IMR-90 (cell line): ENCODE measurements at places on chromosomes 16 and 17. TPM values are rescaled to one million over a fixed set of nuclear protein-coding genes. Genes with fewer than 3 reads are reported as not detected.

GGA3 gene
- total RNA-seq: 12.8 and 15.1 TPM in 2 replicates

VWA3A gene
- not detected in 2 replicates for total RNA-seq

CCDC40 gene
- 0.90 and 1.9 TPM in 2 replicates for total RNA-seq

C16orf87 gene
- 6.3 and 16.4 TPM in 2 replicates for total RNA-seq

MILR1 gene
- 0.36 and 0.56 TPM in 2 replicates for total RNA-seq

TBC1D3K gene
- total RNA-seq: not detected in 2 replicates

BLTP2 gene
- total RNA-seq: 146 and 174 TPM in 2 replicates

CNGB1 gene
- not detected in 2 replicates for total RNA-seq

SHISA6 gene
- not detected in 2 replicates for total RNA-seq

NXPH3 gene
- 0.18 and 0.28 TPM in 2 replicates for total RNA-seq

CBFA2T3 gene
- not detected in 2 replicates for total RNA-seq

PIRT gene
- total RNA-seq: not detected in 2 replicates

SMARCD2 gene
- total RNA-seq: 72.8 and 91.2 TPM in 2 replicates

IRX3 gene
- not detected in 2 replicates for total RNA-seq
